Osteoblast (primary cell): ENCODE measurements at places on chromosomes 2 and 18. TPM values are rescaled to one million over a fixed set of nuclear protein-coding genes. Genes with fewer than 3 reads are reported as not detected.

The KCNIP3 gene
- total RNA-seq = under 0.01 and 0.29 TPM in 2 replicates

- no peak for DNase-seq
Measured at GRCh38 chr18:9629709-9630108, 15.3 kb upstream of the PPP4R1 start.

DNA sequence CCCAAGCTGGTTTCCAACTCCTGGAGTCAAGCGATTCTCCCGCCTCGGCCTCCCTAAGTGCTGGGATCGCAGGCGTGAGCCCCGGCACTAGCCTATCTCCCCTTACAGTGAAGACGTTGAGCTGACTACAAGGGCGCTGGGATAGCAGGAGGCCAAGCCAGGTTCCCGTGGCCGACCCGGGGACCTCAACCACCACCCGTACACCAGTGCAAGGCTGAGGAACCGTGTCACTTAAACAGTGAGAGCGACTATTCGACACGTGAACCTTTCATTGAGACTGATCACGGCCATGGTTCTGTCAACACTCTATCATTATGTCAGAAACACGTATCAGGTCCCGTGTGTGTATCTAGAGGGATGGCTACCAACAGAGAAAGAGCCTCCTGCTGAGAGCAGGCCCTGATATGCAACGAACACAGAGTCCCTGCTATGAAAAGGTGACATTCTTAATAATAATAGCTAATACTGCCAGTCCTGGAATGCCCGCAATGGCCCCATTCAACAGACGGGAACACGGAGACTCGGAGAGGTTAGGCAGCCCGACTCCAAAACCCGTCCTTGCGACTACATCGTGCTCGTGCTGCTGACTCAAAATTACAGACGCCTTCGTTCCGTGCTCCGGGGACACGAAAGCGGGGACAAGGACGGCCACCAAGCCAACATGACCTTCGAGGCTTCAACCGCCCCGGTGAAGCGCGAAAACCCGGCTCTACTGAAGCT lies 833 bp downstream of the AFG3L2 start:
- peak; percentile 78 for DNase-seq

The PLA2R1 gene
- 19.2 and 19.9 TPM in 2 replicates for total RNA-seq

DNA sequence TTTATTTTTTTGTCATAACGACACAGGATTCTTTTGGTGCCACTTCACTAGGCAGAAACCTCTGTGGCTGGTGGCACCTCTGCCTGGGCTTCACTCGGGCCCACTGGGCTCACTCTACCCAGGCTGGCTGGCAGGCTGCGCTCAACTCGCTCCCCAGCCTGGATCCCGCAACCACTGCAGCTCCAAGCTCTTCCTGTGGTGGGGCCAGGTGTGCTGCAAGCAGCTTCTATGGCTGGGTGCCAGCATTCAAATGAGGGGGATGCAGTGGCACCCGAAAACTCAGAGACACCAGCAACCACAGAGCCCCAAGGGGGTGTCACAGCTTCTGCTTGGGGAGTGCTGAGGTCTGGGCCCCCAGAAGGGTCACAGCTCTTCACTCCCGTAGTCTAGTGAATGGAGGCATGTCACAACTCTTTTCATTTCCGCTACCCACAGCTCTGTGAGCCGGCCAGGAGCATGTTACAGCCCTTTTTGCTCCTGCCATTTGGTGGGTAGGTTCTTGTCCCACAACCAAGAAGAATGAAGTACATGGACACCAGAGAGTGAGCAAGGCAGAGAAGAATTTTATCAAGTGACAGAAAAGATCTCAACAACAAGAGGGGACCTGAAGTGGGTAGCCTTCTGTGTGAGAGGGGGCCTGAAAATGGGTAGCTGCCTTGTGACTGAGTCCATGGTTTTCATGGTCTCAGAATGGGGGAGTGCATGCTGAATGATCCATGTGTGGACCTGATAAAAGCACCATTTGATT lies 170.1 kb downstream of the UBR3 start:
- no peak for DNase-seq

DNA sequence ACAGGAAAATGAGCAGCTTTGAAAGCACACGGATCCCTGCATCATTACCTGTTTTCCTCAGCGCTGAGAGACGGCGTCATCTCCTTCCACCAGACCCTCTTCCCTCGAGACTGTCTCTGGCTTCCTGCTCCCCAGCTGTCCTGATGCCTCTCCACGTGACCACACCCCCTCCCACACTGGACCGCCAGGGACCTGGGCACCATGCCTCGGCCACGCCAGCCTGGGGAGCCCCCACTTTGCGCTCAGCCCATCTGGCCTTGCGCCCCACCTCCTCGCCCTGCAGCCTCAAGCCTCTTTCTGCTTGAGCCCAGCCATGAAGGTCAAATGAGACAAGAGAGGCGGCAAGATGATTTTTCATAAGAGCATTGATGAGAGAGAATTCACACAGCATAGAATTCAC lies 66.0 kb upstream of the ACKR3 start:
- DNase-seq = no peak

DNA sequence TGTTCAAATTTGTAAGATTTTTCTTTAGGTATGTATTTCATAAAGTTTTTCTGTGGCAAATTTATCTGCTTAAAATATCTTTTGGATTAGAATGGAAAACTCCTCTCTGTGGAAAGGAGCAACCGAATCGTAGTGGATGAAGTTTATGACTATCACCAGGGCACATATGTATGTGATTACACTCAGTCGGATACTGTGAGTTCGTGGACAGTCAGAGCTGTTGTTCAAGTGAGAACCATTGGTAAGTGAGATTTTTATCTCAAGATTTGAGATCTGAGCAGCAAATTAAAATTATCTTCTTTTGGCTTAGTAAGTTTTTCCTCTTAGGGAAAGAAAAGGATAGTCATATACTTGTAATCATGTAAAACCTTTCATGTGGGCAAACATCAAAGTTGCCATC lies 14.2 kb downstream of the IL18RAP start:
- no peak for DNase-seq

DNA sequence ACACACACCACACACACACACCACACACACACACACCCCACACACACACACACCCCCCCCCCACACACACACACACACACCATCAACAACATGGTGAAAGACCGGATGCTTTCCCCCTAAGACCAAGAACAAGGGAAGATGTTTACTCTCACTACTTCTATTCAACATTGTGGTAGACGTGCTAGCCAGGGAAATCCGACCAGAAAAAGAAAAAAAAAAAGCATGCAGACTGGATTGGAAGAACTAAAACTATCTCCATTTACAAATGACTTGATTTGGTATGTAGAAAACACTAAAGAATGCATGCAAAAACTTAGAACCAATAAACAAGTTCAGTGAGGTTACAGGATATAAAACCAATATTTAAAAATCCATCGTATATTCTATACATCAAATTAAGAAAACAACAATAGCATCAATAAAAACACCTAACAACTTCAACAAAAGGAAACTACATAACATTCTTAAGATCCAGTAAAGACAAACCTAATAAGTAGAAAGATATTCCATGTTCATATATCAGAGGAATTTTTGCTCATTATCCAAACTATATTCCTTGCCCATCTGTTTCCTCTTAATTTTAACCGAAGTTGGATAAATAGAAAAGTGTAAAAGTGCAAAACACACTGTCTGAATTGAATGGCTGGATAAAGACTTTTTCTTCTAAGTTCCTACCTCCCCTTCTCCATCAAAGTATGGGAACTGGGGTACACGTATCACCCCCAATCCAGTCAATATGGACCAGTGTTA lies 51.5 kb upstream of the RNU4ATAC start:
- DNase-seq = peak; percentile 39

GRCh38 chr2:149739883-149740265 lies 152.3 kb upstream of the MMADHC start:
- DNase-seq = no peak

The KYNU gene
- total RNA-seq = 5.9 and 10.9 TPM in 2 replicates

DNA sequence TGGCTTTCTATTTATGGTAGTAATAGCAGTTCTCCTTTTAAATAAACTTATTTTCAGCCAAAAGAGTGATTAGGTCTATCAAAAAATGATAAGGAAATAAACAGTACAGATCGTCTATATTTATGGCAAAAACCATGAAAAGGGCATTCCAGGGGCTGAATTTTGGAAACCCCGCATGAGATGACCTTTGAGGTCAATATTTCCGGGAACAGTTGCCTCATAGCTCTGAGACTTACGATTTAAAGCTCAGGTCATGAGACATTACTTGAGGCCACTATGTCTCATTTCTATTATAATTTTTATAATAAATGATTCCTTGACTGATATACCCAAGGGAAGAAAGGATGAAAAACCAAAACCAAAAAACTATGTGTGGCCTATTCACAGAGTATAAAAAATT lies 101.1 kb downstream of the LDLRAD4 start:
- DNase-seq = no peak

- no peak for DNase-seq
Measured at GRCh38 chr2:48519593-48519992, 10.4 kb upstream of the STON1 start.

DNA sequence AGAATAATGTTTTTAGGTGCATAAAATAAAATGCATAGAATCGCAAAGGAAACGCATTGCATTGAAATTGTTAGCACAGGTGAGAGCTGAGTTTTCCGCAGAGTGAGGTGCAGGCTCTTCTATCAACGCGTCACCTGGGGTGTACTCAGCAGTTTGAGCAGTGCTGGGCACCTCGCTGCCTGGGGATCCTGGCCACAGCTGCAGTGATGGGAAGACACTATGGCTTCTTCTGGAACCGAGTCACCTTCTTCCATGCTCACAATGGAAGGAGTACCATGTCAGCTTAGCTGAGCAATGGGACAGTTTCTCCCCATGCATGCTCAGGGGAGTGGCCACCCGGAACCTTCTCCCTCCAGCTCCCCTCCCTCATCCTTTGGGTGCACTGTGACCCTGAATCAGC lies 95.4 kb upstream of the OTOS start:
- no peak for DNase-seq

DNA sequence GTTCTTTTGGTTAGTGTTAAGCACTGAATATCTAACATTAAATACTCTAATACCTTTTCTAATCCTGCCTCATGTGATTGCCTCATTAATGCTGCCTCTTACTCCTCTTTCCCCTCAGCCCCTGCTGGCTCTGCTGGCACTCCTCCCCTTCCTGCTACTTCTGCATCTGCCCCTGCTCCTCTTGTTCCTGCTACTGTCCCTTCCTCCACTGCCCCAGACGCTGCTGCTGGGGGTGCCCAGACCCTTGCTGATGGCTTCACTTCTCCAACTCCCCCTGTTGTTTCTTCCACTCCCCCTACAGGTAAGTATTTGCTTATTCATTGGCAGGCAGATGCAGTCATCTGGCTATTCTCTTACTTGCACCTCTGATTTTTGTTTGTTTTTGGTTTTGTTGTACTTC lies 68.5 kb downstream of the ABI2 start:
- DNase-seq = no peak

DNA sequence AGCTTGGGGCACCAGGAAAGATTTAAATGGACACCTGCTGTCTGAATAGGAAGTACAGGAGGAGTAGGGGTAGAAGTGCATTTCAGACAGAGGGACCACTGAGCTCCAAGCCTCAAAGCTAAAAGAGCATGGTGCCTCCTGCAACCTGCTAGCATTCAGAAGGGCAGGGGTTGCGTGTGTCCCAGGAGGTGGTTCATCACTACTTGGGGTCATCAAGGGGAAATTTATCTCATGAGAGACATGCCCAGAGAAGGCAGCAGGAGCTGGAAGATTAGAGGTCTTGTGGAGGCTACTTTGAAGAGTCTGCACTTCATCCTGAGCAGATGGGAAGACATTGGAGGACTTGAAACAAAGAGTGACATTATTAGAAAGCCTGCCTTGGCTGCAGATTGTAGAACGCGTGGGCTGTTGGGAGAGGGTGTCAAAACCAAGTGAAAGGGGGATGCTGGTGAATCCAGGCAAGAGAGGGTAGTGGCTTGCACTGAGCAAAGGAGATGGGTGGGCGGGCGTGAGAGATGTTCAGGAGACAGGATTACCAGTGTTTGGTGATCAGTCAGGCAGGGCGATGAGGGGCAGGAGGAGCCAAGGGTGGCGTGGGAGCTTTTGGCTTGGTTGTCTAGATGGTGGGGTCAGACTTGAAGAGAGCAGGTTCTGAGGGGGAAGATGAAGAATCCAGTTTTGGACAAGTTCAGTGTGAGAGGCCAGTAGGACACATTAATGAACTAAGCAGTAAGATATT lies 154.0 kb downstream of the DYSF start:
- peak; percentile 51 for DNase-seq

The PLGLB1 gene
- total RNA-seq = 1.8 and 2.9 TPM in 2 replicates

The LGALSL gene
- 3.6 and 3.8 TPM in 2 replicates for total RNA-seq

DNA sequence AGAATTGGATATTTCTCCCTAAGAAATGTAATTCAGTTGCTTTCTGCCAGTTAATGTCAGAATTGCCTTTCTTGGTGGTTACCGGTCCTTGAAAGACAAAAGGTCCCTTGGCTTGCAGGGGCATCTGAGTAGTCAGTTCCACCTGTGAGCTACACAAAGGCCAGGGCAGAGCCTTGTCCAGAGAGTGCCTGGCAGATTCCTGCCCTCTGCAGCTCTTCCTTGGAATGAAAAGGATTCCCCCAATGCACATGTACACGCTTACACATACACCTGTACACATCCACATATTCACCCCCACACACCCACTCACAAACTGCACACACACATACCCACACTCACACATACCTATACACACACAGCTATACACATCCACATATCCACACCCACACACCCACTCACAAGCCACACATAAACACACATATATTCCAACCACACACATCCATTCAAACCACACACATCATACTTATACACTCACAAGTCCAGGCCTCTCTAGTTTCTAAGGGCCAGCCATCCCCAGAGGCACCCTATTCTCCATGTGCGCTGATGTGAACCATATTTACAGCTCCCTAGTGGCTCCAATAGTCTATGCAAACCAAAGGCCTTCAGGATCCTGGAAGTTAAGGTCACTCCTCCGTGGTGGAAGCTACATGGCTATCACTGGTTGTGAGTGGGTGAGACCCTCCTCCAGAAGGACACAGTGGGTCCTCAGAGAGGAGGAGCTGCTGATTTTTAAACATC lies 9.6 kb downstream of the CYRIA start:
- DNase-seq = no peak

The POTEJ gene
- total RNA-seq = not detected in 2 replicates

The ANO7 gene
- 1.2 and 1.8 TPM in 2 replicates for total RNA-seq

- DNase-seq = no peak
Measured at GRCh38 chr18:74012954-74013630, 134.5 kb downstream of the FBXO15 start.

GRCh38 chr2:84559838-84560237 lies 43.5 kb downstream of the DNAH6 start:
- DNase-seq = no peak

GRCh38 chr2:53827398-53828175 lies 32.2 kb downstream of the GPR75 start:
- DNase-seq = no peak

DNA sequence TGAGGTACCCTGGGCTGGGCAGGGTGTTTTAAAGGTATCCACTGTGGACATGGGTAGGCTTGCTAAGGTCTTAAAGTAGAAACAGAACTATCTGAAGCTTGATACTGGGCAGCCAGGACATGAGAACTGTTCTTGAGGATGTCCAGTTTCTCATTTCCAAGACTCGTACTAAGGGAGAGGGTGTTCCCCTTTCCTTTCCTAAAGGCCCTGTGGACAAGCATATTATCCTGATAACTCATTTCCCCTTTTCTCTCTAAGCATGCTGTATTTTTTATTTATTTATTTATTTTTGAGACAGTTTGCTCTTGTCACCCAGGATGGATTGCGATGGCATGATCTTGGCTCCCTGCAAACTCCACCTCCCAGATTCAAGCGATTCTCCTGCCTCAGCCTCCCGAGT lies 273.6 kb downstream of the PRKCE start:
- DNase-seq = no peak

GRCh38 chr18:26656431-26656943 lies 108.1 kb upstream of the KCTD1 start:
- DNase-seq = no peak

The CNGA3 gene
- total RNA-seq = 0.29 and 0.36 TPM in 2 replicates
